ENCODE measurements at places on chromosomes 2 and 18.

DNA sequence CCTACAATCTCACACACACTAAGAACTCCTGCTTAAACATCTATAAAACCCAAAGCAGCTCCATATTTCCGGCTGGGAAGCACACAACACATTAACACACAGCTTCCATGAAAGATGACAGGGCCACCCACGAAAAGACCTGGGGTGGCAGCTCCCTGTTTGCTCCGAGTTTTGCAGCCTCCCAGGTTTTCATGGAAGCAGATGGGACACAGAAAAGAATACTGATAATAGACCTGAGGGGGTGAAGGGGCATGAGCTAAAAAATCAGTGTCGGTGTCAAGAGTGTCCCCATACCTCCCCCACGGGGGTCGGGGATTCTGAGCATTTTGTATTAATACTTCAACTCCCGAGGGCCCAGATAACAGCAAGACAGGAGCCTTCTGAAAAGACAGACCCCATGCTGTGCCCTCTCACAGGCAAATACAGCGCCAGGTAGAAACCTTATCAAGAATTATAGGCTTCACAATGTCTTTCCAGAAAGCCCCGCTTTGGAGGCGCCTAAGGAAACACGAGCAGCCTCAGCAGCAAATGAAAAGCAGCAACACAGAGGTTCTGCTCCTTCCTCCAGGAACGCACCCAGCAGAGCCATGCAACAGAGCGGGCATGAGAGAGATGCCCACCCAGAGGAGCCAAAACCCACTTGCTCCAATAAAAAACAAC lies 50.5 kb downstream of the ZNF516 start:
- DNase-seq: no peak

DNA sequence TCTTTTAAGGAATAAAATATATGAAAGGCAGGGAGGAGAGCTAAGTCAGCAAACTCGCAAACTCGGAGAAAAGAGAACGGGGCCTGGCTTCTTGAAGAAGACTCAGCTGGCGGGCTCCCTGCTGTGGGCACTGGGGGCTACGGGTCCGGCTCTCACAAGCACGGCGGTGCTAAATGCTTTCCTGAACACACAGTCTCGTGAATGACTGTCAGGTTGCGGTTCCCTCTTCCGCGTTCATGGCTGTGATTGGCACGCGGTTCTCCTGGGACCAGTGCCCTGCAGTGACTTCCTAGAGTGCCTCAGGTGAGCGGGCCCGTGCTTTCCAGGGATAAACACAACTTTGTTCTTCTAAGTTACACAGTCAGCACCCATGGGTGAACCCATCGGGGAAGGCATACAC lies 208.4 kb downstream of the HDAC4 start:
- peak; percentile 48 for DNase-seq

- DNase-seq: no peak
These were observed 1.8 kb downstream of the CHRNA1 start for GRCh38 chr2:174762464-174762863.

DNA sequence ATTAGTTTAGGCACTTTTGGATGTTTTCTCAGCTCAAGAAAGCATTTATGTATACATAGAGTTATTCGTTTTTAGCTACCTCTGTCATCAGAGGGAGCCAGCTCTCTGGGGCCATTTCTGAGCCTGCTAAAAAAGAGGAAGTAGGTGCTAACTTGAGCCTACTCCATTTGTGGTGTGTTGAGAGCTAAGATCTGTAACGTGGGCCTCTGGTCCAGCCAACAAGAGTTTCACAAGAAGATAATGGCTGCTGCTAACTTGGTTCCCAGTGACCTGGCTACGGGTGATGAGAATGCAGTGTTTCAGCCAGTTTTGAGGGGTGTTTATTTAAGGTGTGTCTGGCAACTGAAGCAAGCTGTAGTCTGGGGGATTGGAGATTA lies 182.5 kb downstream of the PRKCE start:
- DNase-seq: no peak

- no peak for DNase-seq
These were observed 26.9 kb upstream of the PDCL3 start for GRCh38 chr2:100535855-100536254.

GRCh38 chr2:219724628-219725027 lies 97.2 kb downstream of the SLC4A3 start:
- DNase-seq: no peak

DNA sequence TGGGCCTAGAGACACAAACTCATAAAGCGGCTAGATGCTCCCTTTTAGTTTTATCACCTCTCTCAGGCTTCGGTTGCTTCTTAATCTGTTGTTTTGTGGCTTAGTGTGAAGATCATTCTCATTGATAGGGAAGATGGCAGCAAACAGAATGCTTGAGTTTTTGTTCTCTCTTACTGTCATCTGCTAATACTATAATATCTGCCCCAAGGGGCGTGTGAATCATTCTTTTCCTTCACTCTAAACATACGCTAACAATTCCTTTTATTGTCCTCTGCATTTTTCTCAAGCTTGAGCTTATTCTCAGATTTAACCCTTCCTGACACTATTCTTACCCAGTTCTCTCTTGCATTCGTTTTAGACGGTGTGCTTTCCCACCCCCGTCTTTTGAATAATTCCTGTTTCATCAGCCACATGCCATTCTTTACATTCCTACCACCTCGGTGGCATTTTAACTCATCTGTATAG lies 323.9 kb upstream of the NRP2 start:
- DNase-seq: no peak

DNA sequence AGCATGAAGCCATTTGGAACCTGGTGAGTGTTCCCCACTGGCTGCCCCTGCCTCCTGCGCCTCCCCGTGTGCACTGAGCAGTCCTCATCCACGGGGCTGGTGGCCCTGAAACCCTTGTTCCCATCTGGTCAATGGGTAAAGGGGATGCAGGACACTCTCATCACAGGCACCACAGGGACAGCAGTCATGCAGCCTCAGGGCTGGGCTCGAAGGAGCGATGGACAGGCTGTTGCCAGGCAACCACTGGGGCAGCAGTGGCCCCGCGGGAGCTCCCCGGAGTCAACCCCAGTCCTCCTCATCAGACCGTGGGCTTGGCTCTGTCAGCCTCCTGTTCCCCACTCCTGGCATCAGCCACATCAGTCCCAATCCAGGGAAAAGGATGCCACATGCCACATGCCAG lies 509.5 kb downstream of the EIPR1 start:
- DNase-seq: no peak

- no peak for DNase-seq
These were observed 320.1 kb downstream of the SLC4A3 start for GRCh38 chr2:219947575-219947974.

GRCh38 chr2:75276093-75277029 lies 77.0 kb upstream of the TACR1 start:
- no peak for DNase-seq

DNA sequence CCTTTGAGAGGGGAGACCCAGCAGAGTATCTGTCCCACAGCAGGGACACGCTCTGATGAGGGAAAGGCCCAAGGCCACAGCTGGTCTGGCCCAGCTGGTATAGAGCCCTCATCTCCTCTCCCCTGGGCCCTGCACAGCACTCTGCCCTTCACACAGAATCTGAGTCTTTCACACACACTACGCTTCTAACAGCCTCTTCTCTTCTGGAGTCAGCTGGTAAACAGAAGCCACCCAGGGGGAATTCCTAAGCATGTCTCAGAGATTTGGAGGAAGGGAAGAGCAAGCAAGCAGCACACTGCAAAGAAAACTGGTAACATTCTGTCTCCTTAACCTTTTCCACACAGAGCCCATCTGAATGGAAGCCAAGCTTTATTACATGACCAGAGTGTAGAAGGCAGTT lies 121.1 kb upstream of the ACAA2 start:
- DNase-seq: no peak

- no peak for DNase-seq
These were observed 375.5 kb upstream of the TRIB2 start for GRCh38 chr2:12341215-12341614.

DNA sequence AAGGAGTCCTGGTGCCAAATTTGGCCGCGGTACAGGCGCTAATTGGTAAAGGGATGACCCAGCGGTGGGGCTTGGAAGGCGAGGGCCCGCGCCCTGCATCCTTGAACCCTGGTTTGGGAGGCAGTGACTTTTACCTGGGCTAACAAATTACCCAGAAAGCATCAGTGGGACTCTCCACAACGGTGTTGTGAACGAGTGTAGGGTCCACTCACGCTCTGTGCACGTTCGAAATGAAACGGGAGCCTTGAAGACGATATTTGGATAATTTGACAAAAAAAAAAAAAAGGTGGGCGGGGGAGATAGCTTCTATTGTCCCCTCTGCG lies 3.0 kb upstream of the PAX3 start:
- DNase-seq: no peak

DNA sequence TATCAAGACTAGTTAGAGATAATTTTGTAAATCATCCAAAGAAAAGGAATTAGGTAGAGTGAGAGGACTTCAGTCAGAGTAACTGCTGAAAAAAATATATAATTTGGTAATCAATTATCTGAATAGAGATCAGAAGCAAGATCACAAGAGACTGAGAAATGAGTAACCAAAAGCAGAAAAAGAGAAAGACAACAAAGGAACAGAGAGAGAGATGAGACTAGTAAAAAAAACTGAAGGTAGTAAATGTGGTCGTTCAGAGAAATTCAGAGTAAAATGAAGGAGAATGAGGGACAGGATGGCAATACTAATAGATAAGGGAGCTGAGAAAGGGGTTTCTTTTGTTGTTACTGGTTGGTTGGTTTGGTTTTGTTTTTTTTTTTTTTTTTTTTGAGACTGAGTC lies 16.5 kb downstream of the STRN start:
- no peak for DNase-seq

- no peak for DNase-seq
These were observed 213.7 kb upstream of the COPS8 start for GRCh38 chr2:236872015-236872414.

- DNase-seq: no peak
These were observed 79.2 kb downstream of the LAMA1 start for GRCh38 chr18:7038330-7038851.

DNA sequence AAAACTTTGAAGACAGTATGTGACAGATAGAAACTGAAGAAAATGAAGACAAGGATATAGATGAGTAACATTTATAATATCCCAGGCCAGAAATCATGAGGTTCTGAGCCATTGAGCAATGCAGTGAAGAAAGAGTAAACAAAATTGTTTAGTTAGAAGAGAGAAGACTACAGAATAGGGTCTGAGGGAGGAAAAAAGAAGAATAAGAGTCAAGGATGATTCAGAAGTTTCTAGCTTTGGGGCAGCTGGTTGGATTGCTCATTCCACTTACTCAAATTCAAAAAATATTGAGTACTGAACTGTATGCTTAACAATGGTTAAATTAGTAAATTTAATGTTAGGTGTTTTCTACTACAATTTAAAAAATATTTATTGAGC lies 155.0 kb upstream of the OTX1 start:
- no peak for DNase-seq

GRCh38 chr2:47437287-47437686 lies 34.3 kb downstream of the MSH2 start:
- DNase-seq: no peak

GRCh38 chr2:128215897-128216642 lies 102.6 kb downstream of the HS6ST1 start:
- DNase-seq: no peak

DNA sequence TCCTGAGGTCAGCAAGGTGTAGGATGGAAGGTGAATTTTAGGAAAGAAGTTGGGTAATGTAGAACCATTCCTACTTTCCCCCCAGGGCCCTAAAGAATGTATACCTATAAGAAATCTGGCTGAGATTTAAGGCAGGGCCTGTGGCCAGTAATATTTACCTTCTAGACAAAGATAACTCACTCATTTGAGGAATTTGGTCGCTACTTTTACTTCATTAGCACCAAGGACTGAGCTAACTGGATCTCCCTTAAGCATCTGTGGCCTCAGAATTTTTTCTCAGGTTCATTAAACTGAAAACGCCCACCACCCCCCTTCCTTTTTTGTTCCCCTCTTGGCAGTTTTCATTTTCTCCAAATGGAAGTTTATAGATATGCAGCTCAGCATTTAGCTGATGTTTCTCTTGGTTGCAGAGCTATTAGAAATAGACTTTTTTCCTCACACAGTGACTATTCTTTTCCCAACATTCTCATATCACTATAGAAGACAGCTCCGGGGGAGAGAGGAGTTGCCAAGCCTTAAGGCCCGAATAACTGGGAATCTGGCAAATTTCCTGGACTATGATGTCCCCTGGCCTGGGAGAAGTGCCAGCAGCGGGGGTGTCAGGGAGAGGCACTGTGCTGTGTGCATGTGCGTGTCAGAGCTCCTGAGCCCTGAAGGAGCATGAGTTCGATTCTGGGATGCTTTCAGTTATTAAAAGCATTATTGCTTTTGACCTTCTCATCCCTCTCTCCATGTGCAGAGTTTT lies 310.9 kb downstream of the PRKCE start:
- DNase-seq: no peak

GRCh38 chr2:192140236-192140839 lies 54.4 kb downstream of the TMEFF2 start:
- DNase-seq: no peak

- DNase-seq: no peak
These were observed 339.1 kb upstream of the GALNT5 start for GRCh38 chr2:156918410-156918809.

GRCh38 chr18:58394046-58394445 lies 234.8 kb downstream of the ALPK2 start:
- no peak for DNase-seq

DNA sequence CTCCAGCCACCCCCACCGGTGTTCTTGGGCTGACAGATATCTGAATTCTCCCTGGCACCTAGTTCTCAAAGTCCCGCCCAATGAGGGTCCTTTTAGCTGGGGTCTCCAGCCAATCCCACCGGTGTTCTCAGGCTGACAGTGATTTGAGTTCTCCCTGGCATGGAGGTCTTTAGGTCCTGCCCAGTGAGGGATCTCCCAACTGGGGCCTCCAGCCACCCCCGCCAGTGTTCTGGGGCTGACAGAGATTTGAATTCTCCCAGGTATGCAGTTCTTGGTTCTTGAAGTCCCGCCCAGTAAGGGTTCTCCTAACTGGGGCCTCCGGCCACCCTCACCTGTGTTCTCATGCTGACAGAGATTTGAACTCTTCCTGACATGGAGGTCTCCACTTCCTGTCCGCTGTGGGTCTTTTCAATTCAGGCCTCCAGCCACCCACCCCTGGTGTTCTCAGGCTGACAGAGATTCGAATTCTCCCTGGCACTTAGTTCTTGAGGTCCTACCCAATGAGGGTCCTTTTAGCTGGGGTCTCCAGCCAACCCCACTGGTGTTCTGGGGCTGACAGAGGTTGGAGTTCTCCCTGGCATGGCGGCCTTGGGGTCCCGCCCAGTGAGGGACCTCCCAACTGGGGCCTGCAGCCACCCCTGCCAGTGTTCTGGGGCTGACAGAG lies 154.6 kb downstream of the ANKRD36 start:
- DNase-seq: peak; percentile 55

DNA sequence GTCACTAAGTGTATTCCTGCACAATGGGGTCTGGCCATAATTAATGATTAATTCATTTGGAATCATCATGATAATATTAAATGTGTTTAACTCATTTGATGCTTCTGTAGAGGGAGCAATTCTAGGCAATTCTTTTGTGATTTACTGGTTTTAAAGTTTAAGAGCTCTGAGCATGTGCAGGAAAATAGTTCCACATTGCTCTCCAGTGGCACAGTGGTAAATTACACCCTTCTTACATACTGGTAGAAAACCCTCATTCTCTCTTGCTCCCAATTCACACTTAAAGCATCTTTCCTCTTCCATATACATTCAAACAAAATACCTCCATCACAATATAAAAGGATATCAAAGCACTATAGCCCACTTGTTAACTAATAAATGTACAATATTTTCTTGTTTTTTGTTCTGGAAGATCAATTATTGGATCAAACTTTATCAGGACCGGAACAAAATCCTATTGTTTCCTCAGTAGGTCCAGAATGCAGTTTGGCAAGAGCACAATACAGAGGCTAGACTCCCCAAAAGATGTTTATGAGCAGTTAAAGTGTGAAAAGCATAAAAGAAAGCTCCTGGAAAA lies 844.3 kb downstream of the MBD2 start:
- no peak for DNase-seq
